ENCODE measurements at places on chromosomes 3 and 15. TPM values are rescaled to one million over a fixed set of nuclear protein-coding genes. Genes with fewer than 3 reads are reported as not detected.
A peak's percentile ranks its signal among the peaks of the same experiment; 100 is the strongest.

- DNase-seq = peak; percentile 49
These were observed 461 bp downstream of the PCYT1A start for GRCh38 chr3:196287090-196287439.

GRCh38 chr15:71341811-71342550, 226.7 kb downstream of the THSD4 start:
- DNase-seq = no peak

DNA sequence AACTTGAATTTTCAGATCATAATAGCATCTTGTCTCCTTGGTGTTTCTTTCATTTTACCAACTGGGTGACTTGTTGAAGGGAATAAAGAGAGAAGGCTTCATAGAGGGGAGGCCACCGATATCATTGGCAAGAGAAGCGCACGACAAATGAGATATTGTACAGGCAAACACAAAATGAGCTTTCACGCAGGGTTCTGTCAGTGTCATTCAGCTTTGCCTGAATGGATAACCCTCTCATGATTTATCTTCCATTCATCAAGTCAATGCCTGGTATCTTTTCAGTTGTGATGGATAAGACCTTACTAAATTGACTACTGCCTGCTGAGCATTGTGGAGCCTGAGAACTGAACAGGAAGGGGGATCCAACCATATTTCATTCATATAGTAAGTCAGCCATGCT, 188.6 kb upstream of the EPHA3 start:
- no peak for DNase-seq

- peak; percentile 15 for DNase-seq
These were observed 665 bp downstream of the PIGB start for GRCh38 chr15:55319537-55320237.

- no peak for DNase-seq
These were observed 26.8 kb downstream of the POLG start for GRCh38 chr15:89307791-89308190.

GRCh38 chr3:15217011-15217671, 11.1 kb downstream of the CAPN7 start:
- DNase-seq = no peak

DNA sequence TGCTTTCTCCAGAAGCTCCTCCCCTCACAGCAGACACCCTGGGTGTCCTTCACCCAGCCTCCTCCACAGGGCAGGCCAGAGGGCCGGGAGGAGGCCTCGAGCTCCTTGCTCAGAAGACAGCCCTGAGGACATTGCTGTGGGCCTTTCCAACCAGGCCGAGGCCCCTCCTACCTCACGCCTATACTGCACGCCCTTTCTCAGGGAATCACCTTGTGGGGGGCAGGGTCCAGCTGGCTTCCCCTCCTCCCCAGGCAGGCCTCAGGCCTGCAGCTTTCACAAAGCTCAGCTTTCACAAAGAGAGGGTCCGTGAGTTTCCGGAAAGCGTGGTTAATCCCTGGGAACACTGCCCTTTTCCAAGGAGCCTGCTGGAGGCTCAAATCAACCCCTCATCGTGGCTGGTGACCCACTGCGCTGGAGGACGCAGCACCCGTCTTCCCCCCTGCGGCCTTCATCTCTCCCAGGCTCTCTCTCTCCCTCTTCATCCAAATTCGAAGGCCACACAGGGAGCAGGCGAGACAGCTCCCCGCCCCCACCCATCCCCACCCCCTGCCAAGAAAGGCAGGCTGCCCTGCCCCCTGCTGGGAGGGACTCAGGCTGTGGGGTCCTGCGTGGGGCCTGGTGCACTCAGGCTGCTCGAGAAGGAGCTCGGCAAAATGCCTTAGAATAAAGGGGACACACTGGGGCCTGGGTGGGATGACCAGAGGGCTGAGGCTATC, 79.4 kb downstream of the OCA2 start:
- DNase-seq = no peak

TGM4 gene
- not detected for total RNA-seq

SPATA12 gene
- total RNA-seq = not detected
